ENCODE measurements at places on chromosomes 13 and 19. TPM values are rescaled to one million over a fixed set of nuclear protein-coding genes. Genes with fewer than 3 reads are reported as not detected.
A peak's percentile ranks its signal among the peaks of the same experiment; 100 is the strongest.

DNA sequence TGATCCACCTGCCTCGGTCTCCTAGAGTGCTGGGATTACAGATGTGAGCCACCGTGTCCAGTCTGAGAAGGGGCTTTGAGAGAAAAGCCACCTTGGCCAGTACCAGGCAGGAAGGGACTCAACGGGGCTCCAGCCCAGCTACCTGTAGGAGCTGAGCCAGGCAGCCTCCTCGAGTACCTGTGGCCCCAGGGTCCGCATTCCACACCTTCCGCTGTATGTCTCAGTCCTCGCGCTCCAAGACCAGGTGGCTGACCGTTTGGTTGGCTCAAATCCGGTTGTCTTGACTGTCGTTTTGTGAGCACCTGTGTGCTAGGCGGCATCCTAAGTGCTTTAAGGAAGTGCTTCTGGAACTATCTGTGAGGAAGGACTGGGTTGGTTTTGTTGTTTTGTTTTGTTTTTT is 16.2 kb downstream of the MARK4 start:
- H3K4me3 ChIP-seq = no peak overlapping the region
- H3K27me3 ChIP-seq = no peaks in the 10 kb centered on the region
- no peak for DNase-seq
- H3K27ac ChIP-seq = no peak overlapping the region

- peaks cover 17% of the 10 kb centered on the region for H3K4me1 ChIP-seq
- H3K27ac ChIP-seq = no peak overlapping the region
- H3K4me3 ChIP-seq = no peak overlapping the region
These were observed 2.3 kb downstream of the DDX39A start for GRCh38 chr19:14416817-14417231.

DNA sequence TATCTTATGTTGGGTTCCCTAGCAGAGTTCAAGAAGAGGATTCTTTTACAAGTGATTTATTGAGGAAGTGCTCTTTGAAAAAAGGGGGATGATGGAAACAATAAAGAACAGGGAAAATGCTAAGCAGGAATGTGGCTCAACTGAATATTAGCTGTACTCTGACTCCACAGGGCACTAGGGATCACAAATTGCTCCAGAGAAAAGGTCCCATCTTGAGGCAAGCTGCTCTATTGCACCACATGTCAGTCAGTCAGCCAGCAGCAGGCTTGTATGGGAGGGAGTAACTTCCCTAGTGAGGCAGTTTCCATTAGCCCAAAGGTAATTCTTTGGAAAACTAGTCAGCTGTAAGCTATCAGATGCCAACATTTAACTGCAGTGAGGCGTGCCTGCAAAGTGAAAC is 73.3 kb upstream of the FNDC3A start:
- DNase-seq = no peak
- no peaks in the 10 kb centered on the region for H3K27me3 ChIP-seq
- H3K4me1 ChIP-seq = no peaks in the 10 kb centered on the region
- no peaks in the 10 kb centered on the region for H3K36me3 ChIP-seq
- no peak overlapping the region for H3K27ac ChIP-seq

GRCh38 chr13:108595436-108596274 is 33.8 kb upstream of the MYO16 start:
- no peak overlapping the region for H3K27ac ChIP-seq
- DNase-seq = no peak
- H3K36me3 ChIP-seq = no peaks in the 10 kb centered on the region
- H3K4me3 ChIP-seq = no peak overlapping the region
- H3K4me1 ChIP-seq = no peaks in the 10 kb centered on the region
- no peaks in the 10 kb centered on the region for H3K27me3 ChIP-seq

- DNase-seq = no peak
- H3K4me3 ChIP-seq = no peak overlapping the region
- H3K4me1 ChIP-seq = no peaks in the 10 kb centered on the region
These were observed 119.2 kb upstream of the TNFSF11 start for GRCh38 chr13:42454749-42455148.

- H3K4me3 ChIP-seq = peak overlapping the region; percentile 81
- H3K27me3 ChIP-seq = no peaks in the 10 kb centered on the region
- DNase-seq = peak; percentile 64
- H3K4me1 ChIP-seq = peaks cover 17% of the 10 kb centered on the region
These were observed 748 bp downstream of the RPS15 start for GRCh38 chr19:1438933-1439354.

DNA sequence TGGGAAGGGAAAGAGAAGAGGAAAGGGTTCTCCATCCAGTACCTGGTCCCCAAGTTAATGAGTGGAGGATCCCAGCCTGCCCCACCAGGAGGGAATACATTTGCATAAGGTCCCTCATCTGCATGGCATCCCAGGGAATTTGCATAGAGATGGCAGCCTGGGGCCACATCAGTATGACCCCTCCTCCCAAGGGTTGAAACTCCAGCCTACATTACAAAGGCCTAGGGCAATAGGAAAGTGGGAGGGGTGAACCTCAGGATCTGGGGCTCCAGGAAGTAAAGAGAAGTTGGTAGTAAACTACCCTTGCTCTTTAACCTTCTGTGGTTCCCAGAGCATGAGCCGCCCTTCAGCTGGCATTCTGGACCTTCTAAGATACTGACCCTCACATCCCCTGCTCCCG is 6.8 kb upstream of the NECTIN2 start:
- no peak for DNase-seq
- peaks cover 34% of the 10 kb centered on the region for H3K27me3 ChIP-seq
- H3K4me3 ChIP-seq = no peak overlapping the region
- H3K36me3 ChIP-seq = no peaks in the 10 kb centered on the region
- H3K27ac ChIP-seq = no peak overlapping the region
- no peaks in the 10 kb centered on the region for H3K4me1 ChIP-seq

- DNase-seq = no peak
- no peaks in the 10 kb centered on the region for H3K27me3 ChIP-seq
- no peak overlapping the region for H3K4me3 ChIP-seq
- no peaks in the 10 kb centered on the region for H3K36me3 ChIP-seq
- no peaks in the 10 kb centered on the region for H3K4me1 ChIP-seq
These were observed 3.5 kb upstream of the ATP4B start for GRCh38 chr13:113661509-113661908.

GRCh38 chr13:68066879-68067513 is 836.9 kb upstream of the PCDH9 start:
- H3K4me1 ChIP-seq = no peaks in the 10 kb centered on the region
- no peak for DNase-seq
- no peak overlapping the region for H3K4me3 ChIP-seq
- H3K27ac ChIP-seq = no peak overlapping the region

DNA sequence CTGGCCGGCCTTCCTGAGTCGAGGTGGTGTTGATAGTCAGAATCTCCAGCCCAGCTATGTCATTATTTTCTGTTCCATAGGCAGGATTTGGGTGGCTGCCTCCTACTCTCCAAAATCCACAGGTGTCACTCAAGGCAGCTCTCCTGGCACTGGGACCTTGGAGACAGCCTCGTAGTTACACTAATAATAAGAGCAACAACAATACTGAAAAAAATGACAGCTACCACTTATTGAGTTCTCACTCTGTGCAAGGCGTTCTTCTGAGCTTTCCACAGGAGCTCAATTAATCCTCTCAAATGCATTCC is 12.2 kb upstream of the KLK12 start:
- no peaks in the 10 kb centered on the region for H3K4me1 ChIP-seq
- no peak for DNase-seq
- H3K27me3 ChIP-seq = peaks cover 39% of the 10 kb centered on the region
- no peak overlapping the region for H3K4me3 ChIP-seq
- H3K27ac ChIP-seq = no peak overlapping the region
- H3K36me3 ChIP-seq = no peaks in the 10 kb centered on the region

- H3K4me1 ChIP-seq = no peaks in the 10 kb centered on the region
- no peak for DNase-seq
- no peaks in the 10 kb centered on the region for H3K36me3 ChIP-seq
- no peak overlapping the region for H3K27ac ChIP-seq
These were observed 123.9 kb upstream of the ARGLU1 start for GRCh38 chr13:106691861-106692260.

DNA sequence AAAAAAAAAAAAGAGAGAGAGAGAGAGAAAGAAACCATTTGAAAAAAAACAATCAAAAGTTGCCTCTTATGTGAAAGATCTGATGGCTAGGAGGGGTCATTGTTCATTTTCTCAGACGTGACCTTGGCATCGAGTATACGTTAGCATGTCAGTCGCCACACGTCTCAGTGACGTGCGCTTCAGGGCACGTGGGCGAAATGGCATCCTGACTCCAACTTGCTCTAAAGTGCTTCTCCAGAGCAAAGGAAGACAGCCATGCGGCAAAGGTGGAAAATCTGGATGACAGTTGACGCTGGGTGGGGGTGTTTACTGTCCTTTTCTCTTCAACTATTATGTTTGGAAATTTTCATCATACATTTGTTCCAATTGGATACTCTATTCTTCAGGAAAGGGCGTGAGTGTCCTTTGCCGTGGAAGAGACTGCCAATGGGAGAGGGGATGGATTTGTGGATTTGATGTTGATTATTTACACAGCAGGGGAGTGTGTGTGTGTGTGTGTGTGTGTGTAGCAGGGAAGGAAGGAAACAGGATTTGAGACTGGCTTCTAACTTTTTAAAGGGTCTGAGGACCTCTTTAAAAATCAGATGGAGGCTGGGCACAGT is 25.0 kb downstream of the KLF2 start:
- H3K27me3 ChIP-seq = no peaks in the 10 kb centered on the region
- H3K4me3 ChIP-seq = no peak overlapping the region
- H3K36me3 ChIP-seq = no peaks in the 10 kb centered on the region
- no peak overlapping the region for H3K27ac ChIP-seq
- no peak for DNase-seq

- H3K4me3 ChIP-seq = no peak overlapping the region
- no peaks in the 10 kb centered on the region for H3K27me3 ChIP-seq
- H3K27ac ChIP-seq = no peak overlapping the region
- H3K36me3 ChIP-seq = no peaks in the 10 kb centered on the region
- peak; percentile 48 for DNase-seq
- H3K4me1 ChIP-seq = peaks cover 13% of the 10 kb centered on the region
These were observed 305.1 kb downstream of the ITGBL1 start for GRCh38 chr13:101757446-101758039.

GRCh38 chr13:107573184-107573583 is 642.2 kb downstream of the LIG4 start:
- no peaks in the 10 kb centered on the region for H3K36me3 ChIP-seq
- no peak overlapping the region for H3K4me3 ChIP-seq
- no peaks in the 10 kb centered on the region for H3K4me1 ChIP-seq
- H3K27ac ChIP-seq = no peak overlapping the region
- no peak for DNase-seq

DNA sequence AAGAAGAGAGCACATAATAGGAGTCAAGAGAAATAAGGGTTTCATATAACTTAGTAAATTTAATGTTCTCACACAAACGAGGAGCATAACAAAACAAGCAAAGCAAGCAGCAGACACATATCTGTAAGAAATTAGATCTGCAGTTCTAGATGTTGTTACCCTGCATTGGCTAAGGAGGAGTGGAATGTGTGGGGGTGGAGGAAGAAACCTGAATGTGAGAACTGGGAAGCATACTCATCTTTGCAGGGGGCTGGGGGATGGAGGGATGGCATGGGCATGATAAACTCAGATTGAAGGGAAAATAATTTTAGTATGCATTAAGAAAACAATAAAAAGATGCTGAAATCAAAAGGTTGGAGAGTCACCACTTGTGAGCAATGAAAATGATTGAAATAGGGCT is 255.0 kb downstream of the LIG4 start:
- no peaks in the 10 kb centered on the region for H3K4me1 ChIP-seq
- no peak overlapping the region for H3K27ac ChIP-seq
- H3K36me3 ChIP-seq = no peaks in the 10 kb centered on the region
- H3K27me3 ChIP-seq = no peaks in the 10 kb centered on the region

DNA sequence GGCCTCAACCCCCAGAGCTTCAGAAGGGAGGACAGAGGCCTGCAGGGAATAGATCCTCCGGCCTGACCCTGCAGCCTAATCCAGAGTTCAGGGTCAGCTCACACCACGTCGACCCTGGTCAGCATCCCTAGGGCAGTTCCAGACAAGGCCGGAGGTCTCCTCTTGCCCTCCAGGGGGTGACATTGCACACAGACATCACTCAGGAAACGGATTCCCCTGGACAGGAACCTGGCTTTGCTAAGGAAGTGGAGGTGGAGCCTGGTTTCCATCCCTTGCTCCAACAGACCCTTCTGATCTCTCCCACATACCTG is 969 bp upstream of the CEACAM5 start:
- no peak overlapping the region for H3K4me3 ChIP-seq
- no peak overlapping the region for H3K27ac ChIP-seq
- peaks cover 5% of the 10 kb centered on the region for H3K4me1 ChIP-seq
- peaks cover 32% of the 10 kb centered on the region for H3K27me3 ChIP-seq

DNA sequence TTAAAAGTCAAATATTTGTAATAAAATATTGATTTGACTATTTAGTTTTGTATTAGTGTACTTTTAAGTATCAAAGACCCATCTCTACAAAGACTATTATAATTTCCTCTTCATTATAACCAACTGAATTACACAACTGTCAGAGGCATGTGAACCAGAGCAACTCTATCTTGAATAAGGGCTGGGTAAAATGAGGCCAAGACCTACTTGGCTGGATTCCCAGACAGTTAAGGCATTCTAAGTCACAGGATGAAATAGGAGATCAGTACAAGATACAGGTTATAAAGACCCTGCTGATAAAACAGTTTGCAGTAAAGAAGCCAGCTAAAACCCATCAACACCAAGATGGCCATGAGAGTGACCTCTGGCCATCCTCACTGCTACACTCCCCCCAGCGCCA is 36.2 kb upstream of the ATP12A start:
- no peaks in the 10 kb centered on the region for H3K27me3 ChIP-seq
- no peak for DNase-seq
- H3K36me3 ChIP-seq = no peaks in the 10 kb centered on the region
- no peaks in the 10 kb centered on the region for H3K4me1 ChIP-seq

- no peak for DNase-seq
- peaks cover 6% of the 10 kb centered on the region for H3K36me3 ChIP-seq
- no peaks in the 10 kb centered on the region for H3K27me3 ChIP-seq
- no peak overlapping the region for H3K27ac ChIP-seq
- H3K4me3 ChIP-seq = no peak overlapping the region
- H3K4me1 ChIP-seq = no peaks in the 10 kb centered on the region
These were observed 16.9 kb downstream of the UBAC2 start for GRCh38 chr13:99217461-99218110.

DNA sequence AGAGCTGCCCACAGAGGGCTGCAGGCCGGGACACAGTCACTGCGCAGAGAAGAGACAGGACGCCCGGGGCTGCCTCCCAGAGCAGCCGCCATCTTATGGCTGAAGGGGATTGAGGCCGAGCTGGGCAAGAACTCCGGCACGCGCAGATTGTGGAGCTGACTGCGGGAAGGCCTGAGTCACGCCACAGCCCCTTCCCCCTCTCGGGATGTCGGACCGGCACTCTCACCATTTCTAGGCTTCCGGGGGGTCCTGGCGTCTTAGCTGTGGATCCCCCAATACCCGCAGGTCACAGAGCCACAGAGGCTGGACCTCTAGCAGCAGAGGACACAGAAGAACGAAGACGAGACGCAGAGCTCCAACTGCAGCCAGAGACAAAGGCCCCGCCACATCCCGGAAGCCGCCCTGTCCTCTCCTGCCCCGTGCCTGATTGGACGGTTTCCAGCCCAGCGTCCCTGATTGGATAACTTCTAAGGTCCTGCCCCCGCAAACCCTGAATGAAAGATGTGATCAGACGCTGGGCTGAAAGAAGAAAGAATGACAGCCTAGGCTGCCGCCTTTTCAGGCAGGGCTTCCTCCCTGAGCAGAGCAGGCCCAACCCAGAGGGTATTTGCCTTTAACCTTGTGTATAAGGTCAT is at the start of gene ZNF43:
ZNF43 (minus strand) TSS at position 373 of the 635 bp plus-strand sequence; CDS start at position 229, 144 bp downstream.
- peaks cover 2% of the 10 kb centered on the region for H3K4me1 ChIP-seq
- peak within 1 kb of the TSS; percentile 92 for H3K27ac ChIP-seq
- H3K4me3 ChIP-seq = peak within 1 kb of the TSS; percentile 69
- H3K27me3 ChIP-seq = no peaks in the 10 kb centered on the region
- DNase-seq = peak; percentile 79

Gene INAFM1
- 3.8 TPM for polyA plus RNA-seq

Gene CD33
- polyA plus RNA-seq = 0.67 TPM

Gene ZNF600
- 9.9 TPM for polyA plus RNA-seq

Gene SIGLEC5
- not detected for polyA plus RNA-seq

Measured in SK-N-SH (cell line).